Astrocyte of the spinal cord (primary cell): ENCODE measurements at places on chromosomes 3 and 15.

DNA sequence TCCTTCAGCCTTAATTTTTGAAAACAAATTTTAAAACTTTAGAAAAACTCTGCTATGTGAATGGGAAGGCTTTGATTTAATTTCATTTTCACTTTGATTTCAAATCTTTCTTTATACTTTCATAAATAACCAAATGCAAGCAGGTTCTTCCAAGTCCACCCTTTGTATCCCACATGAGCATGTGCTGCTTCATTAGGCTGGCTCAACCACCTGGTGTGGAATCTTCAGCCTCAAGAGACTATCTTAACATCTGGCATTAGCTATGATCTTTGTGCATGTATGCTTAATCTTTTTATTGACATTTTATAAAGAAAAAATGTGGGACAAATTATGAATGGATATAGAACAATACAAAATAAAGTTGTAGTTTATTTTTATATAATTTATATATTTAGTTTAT lies 81.8 kb upstream of the MLF1 start:
- DNase-seq, result no peak

GRCh38 chr15:72179950-72180581 lies 17.5 kb downstream of the GRAMD2A start:
- DNase-seq, result no peak

GRCh38 chr15:76449455-76449854 lies 112.9 kb downstream of the ISL2 start:
- no peak for DNase-seq

GRCh38 chr3:52249683-52250082 lies 4.1 kb downstream of the PPM1M start:
- no peak for DNase-seq

DNA sequence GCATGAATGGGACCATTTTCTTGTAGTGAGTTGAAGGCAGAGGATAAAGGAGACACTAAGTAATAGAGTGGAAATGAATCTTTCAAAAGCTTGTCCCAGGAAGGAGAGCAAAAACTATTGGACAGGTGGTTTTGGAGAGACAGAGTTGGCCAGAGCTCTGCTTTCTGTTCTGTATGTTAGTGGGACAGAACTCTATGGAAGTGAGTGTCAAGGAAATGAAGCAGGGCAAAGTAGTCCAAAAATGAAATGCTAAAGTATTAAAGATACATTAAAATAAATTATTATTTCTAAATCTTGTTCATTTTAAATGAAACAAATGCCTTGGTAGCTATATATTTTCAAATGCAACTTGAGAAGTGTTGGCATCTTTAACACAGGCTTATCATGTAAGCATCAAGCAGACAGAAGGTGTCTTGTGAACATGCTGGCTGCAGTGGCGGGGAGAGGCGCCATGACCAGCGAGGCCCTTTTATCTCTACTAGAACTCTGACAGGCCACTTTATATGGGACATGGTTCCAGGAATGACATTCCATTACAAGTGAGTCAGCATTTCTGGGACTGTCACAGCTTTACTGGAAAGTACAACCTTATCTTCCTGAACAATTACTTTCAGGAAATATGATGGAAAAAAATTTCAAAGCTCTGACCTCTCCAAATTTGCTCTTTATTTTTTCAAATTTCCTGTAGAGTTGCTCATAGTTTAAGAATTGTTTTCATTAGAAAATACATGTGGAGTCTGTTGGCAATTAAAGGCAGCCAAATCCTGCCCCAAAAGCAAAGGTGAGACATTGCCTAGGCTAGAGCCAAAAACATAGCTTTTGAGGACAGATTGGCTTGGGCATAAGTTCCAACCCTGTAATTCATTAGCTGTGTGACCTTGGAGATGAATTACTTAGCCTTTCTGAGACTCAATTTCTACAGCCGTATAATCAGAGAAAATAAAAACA lies 106.5 kb downstream of the ECT2 start:
- peak; percentile 23 for DNase-seq
